ENCODE measurements at places on chromosomes 6 and 20.

DNA sequence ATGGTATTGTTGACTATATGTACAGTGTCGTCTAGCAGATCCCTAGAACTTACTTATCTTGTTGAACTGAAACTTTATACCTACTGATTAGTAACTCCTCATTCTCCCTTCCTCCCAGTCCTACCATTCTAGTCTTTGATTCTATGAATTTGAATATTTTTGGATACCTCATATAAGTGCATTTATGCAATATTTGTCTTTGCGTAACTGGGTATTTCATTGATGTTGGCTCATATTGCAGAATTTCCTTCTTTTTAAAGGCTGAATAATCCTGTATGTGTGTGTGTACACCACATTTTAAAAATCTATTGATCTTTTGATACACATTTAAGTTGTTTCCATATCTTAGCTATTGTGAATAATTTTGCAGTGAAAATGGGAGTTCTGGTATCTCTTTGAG, 119.9 kb downstream of the SOX4 start:
- no peak for DNase-seq

- no peak for DNase-seq
Observed at GRCh38 chr6:115838216-115838615, 222.5 kb downstream of the FRK start.

- DNase-seq = no peak
Observed at GRCh38 chr20:61694682-61695081, 371.0 kb downstream of the TAF4 start.

GRCh38 chr20:2907519-2907918, 34.2 kb downstream of the PTPRA start:
- DNase-seq = no peak

- DNase-seq = no peak
Observed at GRCh38 chr6:26276841-26277648, 88.0 kb upstream of the BTN3A2 start.

DNA sequence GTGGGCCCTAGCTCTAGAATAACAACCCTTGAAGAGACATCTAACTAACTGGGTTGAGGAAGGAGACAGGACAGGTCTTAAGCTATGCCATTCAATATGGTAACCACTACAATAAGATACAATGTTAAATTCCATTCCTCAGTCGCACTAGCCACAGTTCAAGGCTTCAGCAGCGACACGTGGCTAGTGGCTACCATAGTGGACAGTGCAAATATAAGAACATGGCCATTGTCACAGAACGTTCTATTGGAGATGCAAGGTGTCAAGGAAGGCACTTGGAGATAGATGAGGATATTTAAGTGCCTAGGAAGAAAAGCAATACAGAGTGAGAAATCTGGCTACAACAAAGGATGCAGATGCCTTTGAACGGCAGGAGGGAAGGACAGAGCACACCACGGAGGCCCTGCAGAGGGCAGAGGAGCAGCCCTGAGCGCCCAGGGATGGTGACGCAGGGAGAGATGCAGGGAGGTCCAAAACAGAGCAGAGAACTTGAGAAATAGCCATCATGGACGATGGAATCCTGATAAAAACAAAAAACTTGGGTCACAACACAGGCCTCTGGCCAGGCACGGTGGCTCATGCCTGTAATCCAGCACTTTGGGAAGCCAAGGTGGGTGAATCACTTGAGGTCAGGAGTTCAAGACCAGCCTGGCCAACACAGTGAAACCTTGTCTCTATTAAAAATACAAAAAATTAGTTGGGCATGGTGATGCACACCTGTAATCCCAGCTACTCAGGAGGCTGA, 140.7 kb downstream of the ZMYND8 start:
- DNase-seq = no peak

GRCh38 chr6:166470863-166471410, 88.2 kb upstream of the MPC1 start:
- no peak for DNase-seq

DNA sequence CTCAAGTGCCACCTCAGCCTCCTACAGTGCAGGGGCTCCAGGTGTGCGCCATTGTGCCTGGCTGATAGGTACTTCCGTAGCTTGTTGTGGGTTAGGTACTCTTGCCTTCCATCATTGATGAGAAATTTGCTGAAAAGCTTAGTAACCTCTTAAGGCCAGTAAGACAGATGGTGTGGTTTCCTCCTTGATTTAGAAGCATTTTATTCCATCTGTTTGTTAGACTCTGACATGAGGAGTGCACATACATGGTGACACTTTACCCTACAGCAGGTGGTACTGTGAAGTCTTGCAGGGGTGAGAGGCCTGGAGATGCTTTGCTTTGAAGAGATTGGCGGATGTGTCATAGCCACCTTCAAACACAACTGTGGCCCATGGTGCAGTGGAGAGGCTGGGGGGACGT, 14.8 kb upstream of the MTG2 start:
- DNase-seq = no peak

GRCh38 chr20:23009636-23010035, 25.5 kb upstream of the SSTR4 start:
- no peak for DNase-seq

DNA sequence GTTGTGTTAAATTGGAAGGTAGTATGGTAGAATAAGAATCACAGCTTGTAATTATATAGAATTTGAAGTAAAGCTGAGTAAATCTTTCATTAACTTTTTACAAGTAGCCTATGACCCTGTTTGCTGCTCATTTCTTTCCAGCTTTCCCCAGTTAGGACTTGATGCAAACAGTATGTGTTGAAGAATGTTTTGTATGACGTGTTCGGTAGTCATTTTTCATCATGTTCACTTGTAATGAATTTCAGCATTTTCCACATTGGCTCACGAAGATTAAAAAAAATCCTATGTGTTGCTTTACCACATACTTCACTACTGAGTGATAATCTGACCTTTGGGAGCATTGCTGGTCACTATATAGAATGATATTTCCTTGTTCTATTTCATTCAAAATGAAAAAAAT, 162.4 kb downstream of the CDKAL1 start:
- no peak for DNase-seq

DNA sequence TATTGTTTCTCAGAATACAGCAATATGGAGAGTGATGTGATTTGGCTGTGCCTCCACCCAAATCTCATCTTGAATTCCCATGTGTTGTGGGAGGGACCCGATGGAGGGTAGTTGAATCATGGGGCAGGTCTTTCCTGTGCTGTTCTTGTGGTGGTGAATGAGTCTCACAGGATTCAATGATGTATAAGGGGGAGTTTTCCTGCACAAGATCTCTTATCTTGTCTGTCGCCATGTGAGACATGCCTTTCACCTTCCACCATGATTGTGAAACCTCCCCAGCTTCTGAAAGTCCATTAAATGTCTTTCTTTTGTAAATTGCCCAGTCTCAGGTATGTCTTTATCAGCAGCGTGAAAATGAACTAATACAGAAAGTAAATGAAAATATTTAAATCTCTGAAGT, 234.8 kb upstream of the TENT5A start:
- no peak for DNase-seq

GRCh38 chr20:1185790-1186334, 1.1 kb upstream of the TMEM74B start:
- no peak for DNase-seq

GRCh38 chr20:58146081-58146745, 82.2 kb downstream of the ANKRD60 start:
- DNase-seq = no peak

GRCh38 chr6:158768436-158768835, 50.7 kb downstream of the EZR start:
- no peak for DNase-seq

GRCh38 chr6:47147175-47147727, 105.1 kb upstream of the ADGRF1 start:
- no peak for DNase-seq

- DNase-seq = no peak
Observed at GRCh38 chr6:73058736-73059135, 166.6 kb downstream of the KHDC1L start.

- no peak for DNase-seq
Observed at GRCh38 chr6:150686566-150686965, 86.9 kb downstream of the PLEKHG1 start.

DNA sequence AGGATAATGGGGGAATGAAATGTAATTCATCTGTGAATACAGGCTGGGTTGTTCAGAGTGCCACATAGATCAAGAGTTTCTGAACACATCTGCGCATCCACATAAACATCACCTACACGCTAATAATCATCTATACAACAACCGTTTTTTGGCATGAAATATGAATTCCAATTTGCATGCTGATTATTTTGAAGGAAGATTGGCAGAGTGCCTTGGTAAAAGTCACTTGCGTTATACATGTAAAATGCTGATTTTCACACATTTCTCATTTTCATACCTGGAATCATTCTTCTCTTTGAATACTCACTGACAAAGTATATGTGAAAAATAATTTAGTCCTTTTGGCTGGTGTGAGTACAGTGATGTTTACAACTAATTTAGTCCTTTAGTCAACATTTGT, 17.7 kb downstream of the COL9A1 start:
- DNase-seq = no peak

DNA sequence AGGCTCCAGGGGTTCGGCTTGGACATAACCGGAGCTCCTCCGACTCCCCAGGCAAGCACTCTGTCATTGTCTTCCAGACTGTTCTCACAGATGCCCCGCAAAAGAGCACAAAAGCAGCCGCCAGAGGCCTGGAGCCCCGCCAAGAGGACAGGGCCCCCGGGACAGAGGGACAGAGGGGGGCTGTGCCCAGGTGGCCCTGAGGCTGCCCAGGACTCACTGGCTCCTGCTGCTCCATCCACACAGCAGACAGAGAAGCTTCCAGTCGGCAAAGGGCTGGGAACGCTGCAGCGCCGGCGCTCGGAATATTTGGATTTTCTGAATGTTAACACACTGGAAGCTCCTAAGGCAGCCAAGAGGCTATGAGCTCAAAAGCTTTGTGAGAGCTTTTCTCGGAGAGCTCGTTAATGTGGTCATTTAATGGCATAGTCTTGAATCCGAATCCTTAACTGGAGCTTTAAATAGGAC, 68.0 kb upstream of the QKI start:
- DNase-seq = no peak

- DNase-seq = no peak
Observed at GRCh38 chr6:79249136-79249535, 14.7 kb upstream of the HMGN3 start.

DNA sequence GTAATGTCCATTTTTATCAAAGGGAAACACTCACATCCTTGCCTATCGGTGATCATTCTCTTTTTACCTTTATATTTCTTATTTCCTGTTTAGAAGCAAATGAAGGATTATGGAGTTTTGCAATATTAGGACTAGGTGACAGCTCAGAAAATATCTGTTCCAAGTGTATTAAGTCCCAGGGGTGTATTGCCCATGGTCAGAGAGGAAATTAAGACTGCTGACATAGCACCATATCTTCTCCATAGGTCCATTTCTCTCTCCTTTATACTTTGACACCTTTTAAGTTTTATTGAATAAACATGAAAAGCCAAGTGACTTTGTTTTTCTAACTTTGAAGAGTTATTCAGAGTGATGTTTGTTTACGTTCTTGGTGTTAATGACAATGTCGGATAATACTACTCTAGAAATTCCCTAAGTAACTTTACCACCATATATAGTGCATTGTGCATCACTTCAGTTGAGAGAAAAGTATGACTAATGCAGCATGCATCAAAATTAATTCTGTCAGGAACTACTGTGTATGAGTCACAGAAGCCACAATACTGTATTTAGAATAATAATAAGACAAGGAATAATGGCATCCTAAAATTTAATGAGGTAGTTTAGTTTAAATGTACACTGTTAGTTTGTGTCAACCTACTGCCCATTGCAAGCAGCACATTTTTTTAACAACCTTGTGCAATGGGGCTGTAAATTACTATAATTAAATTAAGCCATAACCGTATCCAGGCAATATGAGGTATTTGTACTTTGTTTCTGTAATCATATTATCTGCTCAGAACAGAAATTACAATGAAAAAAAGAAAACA, 474.4 kb upstream of the RNF217 start:
- no peak for DNase-seq

DNA sequence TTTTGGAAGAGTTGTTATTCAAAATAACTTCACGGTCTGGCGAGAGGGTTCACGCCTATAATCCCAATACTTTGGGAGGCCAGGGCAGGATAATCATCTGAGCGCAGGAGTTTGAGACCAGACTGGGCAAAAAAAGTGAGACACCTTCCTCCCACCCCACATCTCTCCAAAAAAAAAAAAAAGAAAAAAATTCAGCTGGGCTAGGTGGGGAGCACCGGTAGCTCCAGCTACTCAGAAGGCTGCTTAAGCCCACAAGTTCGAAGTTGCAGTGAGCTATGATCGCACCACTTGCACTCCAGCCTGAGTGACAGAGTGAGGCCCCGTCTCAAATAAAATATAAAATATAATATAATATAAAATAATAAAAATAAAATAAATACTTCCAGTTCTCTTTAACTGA, 10.4 kb downstream of the OR2B2 start:
- DNase-seq = no peak
